HepG2 (cell line): ENCODE measurements at places on chromosomes 12 and 14. TPM values are rescaled to one million over a fixed set of nuclear protein-coding genes. Genes with fewer than 3 reads are reported as not detected.

GRCh38 chr12:13362260-13362841 lies 165.8 kb downstream of the EMP1 start:
- H3K27ac ChIP-seq = no peak overlapping the region
- H3K36me3 ChIP-seq = no peaks in the 10 kb centered on the region
- no peaks in the 10 kb centered on the region for H3K4me1 ChIP-seq
- DNase-seq = peak; percentile 47
- no peak overlapping the region for H3K4me3 ChIP-seq

DNA sequence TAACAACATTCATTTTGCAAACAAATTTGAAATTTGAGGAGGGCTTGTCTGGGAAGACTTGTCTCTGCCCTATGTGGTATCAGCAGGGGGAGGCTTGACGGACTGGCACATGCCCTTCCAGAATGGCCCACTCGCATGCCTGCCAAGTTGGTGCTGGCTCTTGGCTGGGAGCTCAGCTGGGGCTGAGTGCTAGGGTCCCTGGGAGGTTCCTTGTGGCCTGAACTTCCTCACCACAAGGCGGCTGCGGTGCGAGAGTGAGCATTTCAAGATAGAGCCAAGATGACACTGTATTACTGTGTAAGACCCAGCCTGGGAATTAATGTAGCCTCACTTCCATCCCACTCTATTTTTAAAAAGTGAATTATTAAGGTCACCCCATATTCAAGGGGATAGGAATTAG lies 271.6 kb upstream of the PLEKHG7 start:
- H3K27ac ChIP-seq = no peak overlapping the region
- H3K27me3 ChIP-seq = no peaks in the 10 kb centered on the region
- no peak overlapping the region for H3K4me3 ChIP-seq
- DNase-seq = no peak
- H3K36me3 ChIP-seq = no peaks in the 10 kb centered on the region

- no peak overlapping the region for H3K4me3 ChIP-seq
- 0 out of 2 replicates have a peak, but pooled peaks cover 1% of the 10 kb centered on the region for H3K36me3 ChIP-seq
- H3K4me1 ChIP-seq = peaks cover 22% of the 10 kb centered on the region
- H3K27ac ChIP-seq = no peak overlapping the region
Observed at GRCh38 chr14:37422319-37422718, 172.7 kb downstream of the FOXA1 start.

HOXC4 gene
- total RNA-seq = not detected in 2 replicates

- H3K27ac ChIP-seq = no peak overlapping the region
- DNase-seq = peak; percentile 44
- no peaks in the 10 kb centered on the region for H3K27me3 ChIP-seq
Observed at GRCh38 chr14:78598046-78598920, 428.1 kb downstream of the NRXN3 start.

DNA sequence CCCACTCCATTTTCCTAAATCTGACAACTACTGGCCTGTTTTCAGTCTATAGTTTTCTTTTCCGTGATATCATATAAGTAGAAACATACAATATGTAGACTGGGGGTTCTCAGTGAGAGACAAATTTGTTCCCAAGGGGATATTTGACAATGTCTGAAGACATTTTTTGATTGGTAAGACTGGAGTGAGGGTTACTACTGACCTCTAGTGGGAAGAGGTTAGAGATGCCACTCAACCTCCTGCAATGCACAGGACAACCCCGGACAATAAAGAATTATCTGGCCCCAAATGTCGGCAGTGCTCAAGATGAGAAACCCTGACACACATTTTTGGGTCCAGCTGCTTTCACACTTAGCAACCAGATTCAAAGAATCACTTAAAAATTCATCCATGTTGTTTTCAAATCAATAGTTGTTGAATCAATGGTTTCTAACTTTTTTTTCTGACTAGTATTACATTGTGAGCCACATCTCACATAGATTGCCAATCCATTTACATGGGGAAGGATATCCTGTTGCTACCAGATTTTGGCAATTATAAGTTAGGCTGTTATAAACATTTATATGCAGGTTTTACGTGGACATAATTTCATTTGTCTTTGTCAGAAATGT lies 307.1 kb downstream of the RPL10L start:
- peak; percentile 15 for DNase-seq
- no peaks in the 10 kb centered on the region for H3K4me1 ChIP-seq
- H3K4me3 ChIP-seq = no peak overlapping the region
- H3K36me3 ChIP-seq = no peaks in the 10 kb centered on the region
- no peak overlapping the region for H3K27ac ChIP-seq

DHRS2 gene
- total RNA-seq = 2,867 and 3,021 TPM in 2 replicates

DNA sequence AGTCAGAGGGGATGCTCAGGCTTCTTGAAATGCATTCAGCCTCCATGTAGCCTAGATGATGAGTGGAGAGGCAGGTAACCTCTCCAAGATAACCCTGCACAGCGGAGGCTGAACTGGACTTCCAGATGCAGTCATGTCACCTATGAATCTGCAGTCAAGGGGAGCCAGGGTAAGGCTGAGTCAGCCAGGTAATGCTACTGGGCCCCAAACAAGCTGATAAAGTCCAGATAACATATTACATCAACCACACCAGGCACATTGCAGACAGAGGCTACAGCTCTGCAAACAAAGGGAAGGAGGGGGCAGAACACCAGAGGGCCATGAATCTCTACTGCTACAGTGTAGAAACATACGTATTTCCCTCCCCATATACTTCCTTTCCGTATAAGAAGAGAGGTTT lies 14.0 kb downstream of the RNASE9 start:
- no peaks in the 10 kb centered on the region for H3K4me1 ChIP-seq
- H3K36me3 ChIP-seq = no peaks in the 10 kb centered on the region
- DNase-seq = peak; percentile 3
- no peak overlapping the region for H3K27ac ChIP-seq
- no peak overlapping the region for H3K4me3 ChIP-seq

GRCh38 chr14:99233222-99234035 lies 38.6 kb downstream of the BCL11B start:
- 0 out of 2 replicates have a peak, but pooled peaks cover 2% of the 10 kb centered on the region for H3K27me3 ChIP-seq
- H3K4me1 ChIP-seq = no peaks in the 10 kb centered on the region
- H3K27ac ChIP-seq = no peak overlapping the region
- DNase-seq = no peak
- H3K36me3 ChIP-seq = no peaks in the 10 kb centered on the region

ST8SIA1 gene
- not detected in 2 replicates for total RNA-seq

NINJ2 gene
- total RNA-seq = 0.62 and 0.94 TPM in 2 replicates

DNA sequence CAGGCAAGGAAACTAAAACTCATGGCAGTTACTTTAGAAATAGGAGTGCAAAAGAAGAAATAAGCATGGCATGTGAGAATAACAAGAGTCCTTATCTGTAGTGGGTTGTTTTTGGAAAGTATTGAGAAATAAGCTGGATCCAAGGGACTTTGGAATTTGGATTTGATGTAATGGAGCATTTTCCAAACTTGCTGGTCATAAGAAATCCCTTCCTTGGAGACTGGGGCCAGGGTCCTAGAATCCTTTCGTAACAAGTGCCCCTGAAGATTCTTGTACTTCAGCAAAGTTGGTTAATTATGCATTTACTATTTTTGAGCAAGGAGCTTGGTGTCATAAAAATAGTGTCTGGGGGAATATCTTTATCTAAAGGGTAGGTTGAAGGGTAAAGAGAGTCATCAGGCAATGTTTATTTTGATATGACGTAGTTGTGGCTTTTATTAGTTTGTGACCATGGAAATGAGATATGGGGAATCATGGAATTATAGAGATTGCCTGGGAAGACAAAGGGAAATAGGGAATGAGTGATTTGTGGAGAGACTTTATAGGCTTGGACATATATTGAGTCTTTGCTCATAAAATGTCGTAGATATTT lies 53.9 kb downstream of the WNK1 start:
- peak; percentile 28 for DNase-seq
- H3K27me3 ChIP-seq = no peaks in the 10 kb centered on the region
- peaks cover 50% of the 10 kb centered on the region for H3K4me1 ChIP-seq

RIPK3 gene
- not detected in 2 replicates for total RNA-seq

- no peaks in the 10 kb centered on the region; the same call in 1 of the 2 replicates for H3K27me3 ChIP-seq
- no peaks in the 10 kb centered on the region for H3K4me1 ChIP-seq
- H3K36me3 ChIP-seq = no peaks in the 10 kb centered on the region
- H3K4me3 ChIP-seq = no peak overlapping the region
- no peak for DNase-seq
Observed at GRCh38 chr14:105702275-105702817, 176.0 kb downstream of the TMEM121 start.

DNA sequence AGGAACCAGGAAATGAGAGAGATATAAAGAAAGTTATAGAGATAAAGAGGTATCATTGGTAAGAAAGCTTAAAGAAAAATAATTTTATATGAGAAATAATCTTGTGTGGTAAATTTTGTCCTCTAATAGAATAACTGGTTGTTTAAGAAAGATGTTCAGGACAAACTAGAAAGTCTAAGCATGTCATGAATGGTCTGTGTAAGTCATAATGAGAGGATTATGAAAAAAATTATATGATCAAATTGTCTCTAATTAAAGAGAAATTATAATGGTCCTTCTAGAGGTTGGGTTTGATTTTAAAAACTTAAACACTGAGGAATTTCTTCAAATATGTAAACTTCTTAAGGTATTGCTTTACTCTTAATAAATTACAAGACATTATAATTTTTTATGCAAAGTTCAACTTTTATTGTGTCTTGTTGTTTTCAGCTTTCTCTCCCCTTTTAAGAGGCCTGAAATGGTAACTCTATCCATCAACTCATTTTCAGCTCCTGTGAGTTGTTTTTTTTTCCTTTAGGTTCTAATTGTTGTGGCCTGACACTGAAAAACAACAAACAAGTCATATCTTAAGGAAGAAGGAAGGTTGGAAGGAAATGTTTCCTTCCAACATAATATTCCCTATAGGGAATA lies 88.2 kb upstream of the CNOT2 start:
- no peak for DNase-seq
- H3K27ac ChIP-seq = no peak overlapping the region
- H3K4me3 ChIP-seq = no peak overlapping the region

GRCh38 chr14:24197056-24197450 lies 1.8 kb upstream of the TM9SF1 start:
- H3K4me1 ChIP-seq = peaks cover 61% of the 10 kb centered on the region
- peaks cover 17% of the 10 kb centered on the region; the same call in 2 of the 3 replicates for H3K36me3 ChIP-seq
- peak overlapping the region; percentile 23; the same call in 1 of the 2 replicates for H3K4me3 ChIP-seq

- peaks cover 54% of the 10 kb centered on the region for H3K4me1 ChIP-seq
- H3K27me3 ChIP-seq = no peaks in the 10 kb centered on the region
- DNase-seq = peak; percentile 70
- H3K36me3 ChIP-seq = peaks cover 45% of the 10 kb centered on the region
- peak overlapping the region; percentile 15; the same call in 1 of the 2 replicates for H3K4me3 ChIP-seq
Observed at GRCh38 chr12:120692524-120693033, 5.6 kb downstream of the MLEC start.

DNA sequence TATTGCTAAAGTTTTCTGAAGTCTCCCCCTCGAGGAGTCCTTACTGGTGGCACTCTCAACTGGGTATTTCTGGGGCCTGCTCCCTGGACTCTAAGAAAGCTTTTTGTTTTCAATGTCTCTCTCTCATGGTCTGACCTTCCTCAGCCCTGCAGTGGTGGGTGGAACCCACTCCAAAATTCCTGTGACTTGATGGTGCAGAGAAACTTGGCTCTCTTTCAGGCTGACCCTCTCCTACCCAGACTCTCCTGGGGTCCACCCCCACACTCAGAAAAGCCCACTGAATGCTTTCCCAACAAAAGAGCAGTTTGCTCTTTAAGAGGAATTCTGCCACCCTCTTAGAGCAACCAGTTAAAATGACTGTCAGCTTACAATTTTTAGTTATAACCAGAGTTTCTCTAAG lies 967 bp upstream of the PTCSC3 start:
- H3K36me3 ChIP-seq = no peaks in the 10 kb centered on the region
- no peak overlapping the region for H3K4me3 ChIP-seq
- peaks cover 18% of the 10 kb centered on the region; the same call in 2 of the 3 replicates for H3K27me3 ChIP-seq
- H3K4me1 ChIP-seq = no peaks in the 10 kb centered on the region

- DNase-seq = no peak
- peaks cover 40% of the 10 kb centered on the region for H3K4me1 ChIP-seq
- no peak overlapping the region for H3K27ac ChIP-seq
- H3K4me3 ChIP-seq = no peak overlapping the region
- no peaks in the 10 kb centered on the region; the same call in 1 of the 2 replicates for H3K27me3 ChIP-seq
Observed at GRCh38 chr14:81305743-81306142, 85.0 kb upstream of the GTF2A1 start.

DNA sequence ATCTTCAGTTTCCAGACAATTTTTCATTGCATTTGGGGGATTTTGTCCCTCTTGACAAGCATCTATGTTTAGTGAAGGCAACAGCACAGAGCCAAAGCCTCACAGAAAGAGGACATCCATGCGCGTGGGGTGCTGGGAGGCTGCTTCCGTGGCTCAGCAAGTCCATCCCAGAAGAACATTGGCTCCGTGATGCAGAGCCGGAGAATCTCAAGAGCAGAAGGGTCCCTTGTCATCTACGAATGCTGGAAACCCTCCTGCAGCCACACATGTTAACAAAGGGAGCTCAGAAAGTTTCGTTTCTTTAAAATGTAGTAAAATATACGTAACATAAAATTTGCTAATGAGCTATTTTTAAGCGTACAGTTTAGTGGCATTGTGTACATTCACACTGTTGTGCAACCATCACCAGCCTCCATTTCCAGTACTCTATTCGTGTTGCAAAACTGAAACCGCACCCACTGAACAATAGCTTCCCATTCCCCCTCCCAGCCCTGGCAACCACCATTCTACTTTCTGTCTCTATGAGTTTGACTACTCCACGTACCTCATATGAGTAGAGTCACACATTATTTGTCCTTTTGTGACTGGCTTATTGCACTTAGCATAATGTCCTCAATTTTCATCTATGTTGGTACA lies 185.9 kb downstream of the TTC7B start:
- no peaks in the 10 kb centered on the region for H3K36me3 ChIP-seq
- no peak for DNase-seq
- H3K27ac ChIP-seq = no peak overlapping the region
- H3K27me3 ChIP-seq = no peaks in the 10 kb centered on the region
- peaks cover 2% of the 10 kb centered on the region for H3K4me1 ChIP-seq

GRCh38 chr12:28104316-28104715 lies 85.9 kb upstream of the CCDC91 start:
- H3K4me1 ChIP-seq = no peaks in the 10 kb centered on the region
- H3K27me3 ChIP-seq = no peaks in the 10 kb centered on the region
- no peak overlapping the region for H3K27ac ChIP-seq
- no peak for DNase-seq

DNA sequence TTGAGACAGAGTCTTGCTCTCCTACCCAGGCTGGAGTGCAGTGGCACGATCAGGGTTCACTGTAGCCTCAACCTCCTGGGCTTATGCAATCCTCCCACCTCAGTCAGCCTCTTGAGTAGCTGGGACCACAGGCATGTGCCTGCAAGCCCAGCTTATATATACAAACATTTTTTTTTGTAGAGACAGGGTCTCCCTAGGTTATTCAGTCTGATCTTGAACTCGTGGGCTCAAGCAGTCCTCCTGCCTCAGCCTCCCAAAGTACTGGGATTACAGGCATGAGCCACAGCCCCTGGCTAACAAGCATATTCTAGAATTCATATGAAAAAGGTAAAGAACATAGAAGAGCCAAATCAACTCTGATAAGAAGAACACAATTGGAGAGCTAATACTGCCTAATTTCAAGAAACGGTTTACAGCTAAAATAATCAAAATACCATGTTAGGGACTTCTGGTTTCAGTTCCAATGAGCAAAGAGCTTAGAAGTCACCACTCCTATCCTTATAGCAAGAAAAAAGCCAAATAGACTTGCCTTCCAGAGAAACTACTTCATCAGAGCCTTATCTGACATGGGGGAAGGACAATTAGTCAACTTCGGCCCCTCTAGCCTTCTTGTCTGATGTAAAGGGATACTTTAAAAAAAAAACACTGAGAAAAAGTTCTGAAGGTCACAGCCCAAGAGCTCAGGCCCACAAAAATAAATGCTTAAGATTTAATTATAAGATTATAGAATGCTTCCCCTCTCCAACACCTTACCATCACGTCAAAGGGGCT lies 37.6 kb downstream of the TMEM116 start:
- no peak overlapping the region for H3K27ac ChIP-seq
- DNase-seq = peak; percentile 6
- peaks cover 10% of the 10 kb centered on the region for H3K4me1 ChIP-seq
- no peaks in the 10 kb centered on the region for H3K27me3 ChIP-seq
- H3K36me3 ChIP-seq = no peaks in the 10 kb centered on the region
- H3K4me3 ChIP-seq = no peak overlapping the region

PROX2 gene
- total RNA-seq = not detected in 2 replicates

CLEC6A gene
- total RNA-seq = not detected in 2 replicates
